NCI-H2081 (cell line): ENCODE measurements at places on chromosomes 11 and 22.
A peak's percentile ranks its signal among the peaks of the same experiment; 100 is the strongest.

DNA sequence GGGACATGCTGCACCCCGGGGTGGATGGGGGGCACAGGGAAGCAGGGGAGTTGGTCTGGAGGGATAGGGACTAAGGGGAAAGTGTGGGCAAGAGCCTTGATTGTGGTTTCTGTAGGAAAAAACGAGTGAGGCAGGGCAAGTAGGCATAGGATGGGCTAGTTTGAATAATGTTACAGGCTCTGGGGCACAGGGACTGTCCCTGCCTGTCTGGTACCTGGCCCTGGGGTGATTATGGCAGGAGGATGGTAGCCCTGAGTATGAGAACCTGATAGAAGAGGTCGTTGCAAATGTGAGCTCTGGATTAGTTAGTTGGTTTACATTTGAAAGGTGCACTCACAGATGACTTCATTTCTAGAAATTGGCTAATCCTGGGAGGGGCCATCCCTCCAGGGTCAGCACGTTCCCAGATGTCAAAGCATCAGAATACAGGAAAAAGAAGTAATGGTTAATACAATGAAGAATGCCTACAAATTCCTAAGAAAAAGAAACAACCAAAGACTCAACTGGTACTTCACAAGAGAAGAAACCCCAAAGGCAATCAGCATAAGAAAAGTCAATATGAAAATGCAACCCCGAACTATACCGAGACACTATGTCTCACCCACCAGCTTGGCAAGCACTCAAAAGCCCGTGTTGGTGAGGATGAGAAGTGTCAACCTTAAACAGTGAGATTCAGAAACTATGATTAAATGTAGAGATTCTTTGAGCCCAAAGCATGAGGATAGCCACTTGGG, 11.3 kb upstream of the SMIM38 start:
- no peak for DNase-seq

DNA sequence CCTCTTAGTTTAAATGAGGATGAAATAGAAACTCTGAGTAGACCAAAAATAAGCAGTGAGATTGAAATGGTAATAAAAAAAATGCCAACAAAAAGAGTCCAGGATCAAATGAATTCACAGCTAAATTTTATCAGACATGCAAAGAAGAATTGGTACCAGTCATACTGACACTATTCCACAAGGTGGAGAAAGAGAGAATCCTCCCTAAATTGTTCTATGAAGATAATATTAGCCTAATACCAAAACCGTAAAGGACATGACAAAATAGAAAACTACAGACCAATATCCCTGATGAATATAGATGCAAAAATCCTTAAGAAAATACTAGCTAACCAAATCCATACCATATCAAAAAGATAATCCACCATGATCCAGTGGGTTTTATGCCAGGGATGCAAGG, 169.8 kb upstream of the CHORDC1 start:
- DNase-seq = no peak

GRCh38 chr11:1842149-1843097, 3.6 kb downstream of the TNNI2 start:
- DNase-seq = no peak

DNA sequence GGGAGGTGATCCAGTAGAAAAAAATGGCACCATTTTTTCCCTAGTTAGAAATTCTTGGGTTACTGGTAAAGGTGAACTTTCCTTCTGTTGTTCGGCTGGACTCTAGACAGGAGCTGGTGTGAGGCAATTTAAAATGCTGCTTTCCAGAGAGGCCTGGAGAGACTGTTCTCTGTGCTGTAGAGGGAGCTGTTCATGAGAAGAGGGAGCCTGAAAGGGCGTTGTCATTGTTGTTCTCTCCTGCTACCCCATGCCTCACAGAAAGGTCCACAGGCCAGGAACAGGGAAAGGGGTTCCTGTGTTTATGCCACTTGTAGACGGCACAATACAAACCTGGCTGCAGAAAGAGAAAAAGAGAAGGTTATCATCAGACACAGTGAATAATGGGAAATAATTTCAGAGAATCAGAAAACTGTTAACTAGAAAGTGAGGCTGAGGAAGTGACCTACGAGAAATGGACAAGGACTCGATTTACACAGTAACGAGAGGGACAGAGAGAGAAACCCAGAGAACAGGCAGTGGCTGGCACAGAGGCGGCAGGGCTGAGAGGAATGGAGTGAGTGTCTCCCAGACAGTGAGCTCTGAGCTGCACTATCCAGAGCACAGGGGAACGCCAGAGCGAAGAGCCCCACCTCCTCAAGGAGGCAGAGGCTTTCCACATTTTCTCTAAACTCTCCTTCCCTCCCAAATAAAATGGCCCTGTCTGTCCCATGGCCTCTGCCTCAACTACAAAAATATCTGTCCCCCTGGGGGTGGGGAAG, 109.2 kb downstream of the RRM1 start:
- no peak for DNase-seq

DNA sequence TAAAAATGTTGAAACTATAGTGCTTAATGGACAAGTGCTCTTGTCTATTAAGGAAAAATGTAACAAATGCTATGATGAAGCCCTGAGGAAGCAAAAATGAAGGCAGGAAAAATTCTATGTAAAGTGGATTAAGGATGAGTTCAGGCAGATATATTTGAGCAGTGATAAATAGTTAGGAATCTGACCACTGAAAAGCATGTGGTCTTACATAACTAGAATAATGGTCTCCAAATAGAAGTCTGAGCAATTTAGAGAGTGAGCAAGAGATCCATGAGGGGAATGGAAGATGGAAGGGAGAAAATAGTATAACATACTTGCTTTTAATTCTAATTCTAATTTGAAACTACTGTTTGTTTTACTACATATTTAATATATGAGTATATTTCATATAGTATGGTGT, 510.6 kb upstream of the ARHGAP42 start:
- DNase-seq = no peak

DNA sequence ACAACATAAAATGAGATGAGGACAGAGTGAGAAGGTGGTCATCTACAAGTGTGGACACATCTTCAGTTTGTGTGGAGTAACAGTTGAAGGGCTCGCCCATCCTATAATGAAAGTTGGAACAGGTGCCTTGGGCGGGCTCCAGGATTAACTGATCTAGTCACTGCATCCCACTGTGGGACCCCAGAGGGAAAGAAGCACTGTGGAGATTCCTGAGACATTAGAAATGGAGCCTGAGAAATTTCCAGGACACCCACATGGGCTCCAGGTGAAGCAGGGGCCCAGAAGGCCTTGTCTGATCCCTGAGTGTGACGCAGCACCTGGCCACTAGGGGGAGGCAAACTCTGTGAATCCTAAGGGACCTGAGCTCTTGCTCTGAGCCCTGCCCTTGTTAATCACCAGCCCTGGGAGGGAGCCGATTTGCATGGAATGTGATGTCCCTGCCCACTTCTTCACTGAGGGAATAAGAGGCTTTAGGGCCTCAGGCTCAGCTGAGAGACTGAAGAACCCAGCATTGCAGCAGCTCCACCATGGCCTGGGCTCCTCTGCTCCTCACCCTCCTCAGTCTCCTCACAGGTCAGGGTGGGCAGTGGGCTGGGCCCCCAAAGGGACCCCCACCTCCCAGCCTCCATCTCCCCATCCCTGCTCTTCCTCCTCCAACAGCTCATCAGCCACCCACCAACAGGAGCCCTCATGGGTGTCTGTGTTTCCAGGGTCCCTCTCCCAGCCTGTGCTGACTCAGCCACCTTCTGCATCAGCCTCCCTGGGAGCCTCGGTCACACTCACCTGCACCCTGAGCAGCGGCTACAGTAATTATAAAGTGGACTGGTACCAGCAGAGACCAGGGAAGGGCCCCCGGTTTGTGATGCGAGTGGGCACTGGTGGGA, 98.4 kb downstream of the VPREB1 start:
- peak; percentile 46 for DNase-seq

DNA sequence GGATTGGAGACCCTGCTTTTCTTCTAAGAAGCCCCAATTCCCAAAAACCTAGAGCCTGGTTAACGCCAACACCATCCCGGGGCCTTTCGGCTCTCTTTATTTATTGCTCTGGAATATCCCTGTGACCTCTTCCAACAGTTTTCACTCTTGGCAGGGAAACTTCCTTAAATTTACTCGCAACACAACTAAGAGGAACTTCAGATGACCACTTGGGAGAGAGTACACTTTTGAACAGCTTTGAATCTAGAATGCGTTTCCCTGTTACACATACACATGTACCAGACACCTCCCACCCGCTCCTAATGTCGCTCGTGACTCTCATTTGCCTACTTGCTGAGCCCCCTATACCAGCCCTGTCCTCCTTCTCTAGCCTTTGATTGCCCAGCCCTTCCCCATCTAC, 19.4 kb downstream of the TUBA8 start:
- DNase-seq = no peak

GRCh38 chr11:130403271-130403804, 25.1 kb downstream of the ADAMTS8 start:
- DNase-seq = no peak

DNA sequence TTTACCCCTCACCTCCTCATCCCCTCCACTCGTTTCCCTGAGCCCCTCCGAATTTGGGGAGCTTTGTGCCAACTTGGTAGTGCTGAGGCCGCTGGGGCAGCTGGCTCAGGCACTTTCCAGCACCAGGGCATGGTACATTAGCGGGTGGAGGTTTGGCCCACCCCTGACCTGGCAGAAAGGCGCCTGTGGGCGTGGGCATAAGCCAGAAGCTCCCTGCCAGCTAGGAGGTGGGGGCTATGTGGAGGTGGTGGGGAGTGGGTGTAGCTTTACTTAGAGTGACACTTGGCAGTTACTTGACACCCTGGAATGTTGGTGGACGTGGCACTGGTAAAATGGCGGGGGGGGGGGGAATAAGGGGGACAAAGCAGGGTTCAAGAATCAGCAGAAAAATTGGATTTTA, 10.3 kb upstream of the IGF2 start:
- no peak for DNase-seq

DNA sequence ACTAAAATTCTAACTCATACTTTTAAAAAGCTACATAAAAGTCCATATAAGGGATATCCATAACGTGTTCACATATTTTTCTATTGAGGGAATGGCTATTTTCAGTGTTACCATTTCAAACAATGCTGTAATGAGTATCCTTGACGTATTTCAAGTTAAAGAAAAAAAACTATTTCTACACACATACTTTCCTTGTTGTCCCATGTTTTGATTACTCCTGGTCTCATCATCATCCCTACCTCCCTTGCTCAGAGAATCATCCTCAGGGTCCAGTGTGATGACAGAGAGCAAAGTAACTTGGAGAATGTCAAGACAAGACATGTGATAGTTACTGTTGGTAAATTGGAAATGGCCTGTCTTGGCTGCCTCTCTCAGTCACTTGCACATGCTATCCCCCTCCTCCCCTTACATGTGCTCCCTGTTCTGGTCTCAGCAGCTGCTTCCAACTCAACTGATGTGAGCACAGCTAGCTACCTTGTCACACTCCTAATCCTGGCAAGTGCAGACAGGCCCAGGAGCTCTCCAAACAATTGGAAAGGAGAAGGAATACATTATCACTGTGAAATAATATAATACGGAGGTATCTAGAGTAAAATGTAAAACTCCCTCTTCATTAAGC, 21.8 kb downstream of the NUMA1 start:
- DNase-seq = no peak

- peak; percentile 45 for DNase-seq
Measured at GRCh38 chr11:60169264-60169915, 13.5 kb downstream of the MS4A6A start.

- no peak for DNase-seq
Measured at GRCh38 chr22:43478621-43479300, 66.9 kb downstream of the MPPED1 start.

DNA sequence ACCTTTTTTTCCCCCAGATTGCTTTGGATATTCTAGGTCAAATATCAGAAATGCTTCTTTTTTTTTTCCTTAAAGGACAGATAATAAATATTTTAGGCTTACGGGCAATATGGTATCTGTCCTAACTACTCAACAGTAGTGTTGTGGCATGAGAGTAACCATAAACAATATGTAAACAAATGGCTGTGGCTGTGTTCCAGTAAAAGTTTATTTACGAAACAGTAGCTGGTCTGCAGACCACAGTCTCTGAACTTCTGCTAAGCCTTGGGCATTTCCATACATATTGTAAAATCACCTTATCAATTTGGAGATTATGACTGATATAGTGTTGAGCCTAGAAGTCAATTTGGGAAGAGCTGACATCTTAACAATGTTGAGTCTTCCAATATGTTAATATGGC, 139.0 kb upstream of the PITPNB start:
- no peak for DNase-seq

- DNase-seq = peak; percentile 7
Measured at GRCh38 chr11:14454861-14455632, 44.6 kb downstream of the COPB1 start.

DNA sequence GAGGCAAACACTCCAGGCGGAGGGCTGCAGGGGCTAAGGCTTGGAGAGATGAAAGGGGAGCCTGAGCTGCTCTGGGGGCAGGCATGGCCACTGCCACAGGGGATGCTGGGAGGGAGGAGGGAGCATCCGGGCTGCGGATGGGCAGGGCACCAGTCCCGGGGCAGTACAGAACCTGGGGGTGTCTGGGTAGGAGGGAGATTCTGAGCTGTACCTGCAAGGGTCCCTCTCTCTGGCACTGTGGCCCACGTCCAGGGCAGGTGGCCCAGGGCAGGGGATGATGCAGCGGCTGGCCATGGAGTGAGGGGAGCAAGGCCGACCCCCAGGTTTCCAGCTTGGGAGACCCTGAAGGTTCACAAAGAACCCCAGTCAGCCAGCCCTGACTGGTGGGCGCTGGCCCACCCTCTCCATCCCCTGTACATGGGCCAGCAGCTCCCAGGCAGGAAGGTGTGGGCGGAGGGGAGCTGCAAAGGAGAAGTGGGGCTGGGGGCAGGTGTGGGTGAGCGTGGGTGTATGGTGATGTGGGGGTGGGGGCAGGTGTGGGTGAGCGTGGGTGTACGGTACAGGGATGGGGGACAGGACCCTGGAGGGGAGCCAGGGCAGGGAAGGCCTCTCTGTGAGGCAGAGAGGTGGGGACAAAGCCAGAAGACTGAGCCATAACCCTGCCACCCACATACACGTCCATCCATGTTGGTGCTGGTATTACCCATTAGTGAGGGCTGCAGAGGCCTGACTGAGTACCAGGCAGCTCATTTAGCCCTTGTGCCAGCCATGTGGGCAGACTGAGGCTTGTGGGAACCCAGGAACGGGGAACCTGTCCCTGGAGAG, 2.2 kb upstream of the TNFRSF13C start:
- DNase-seq = no peak

- no peak for DNase-seq
Measured at GRCh38 chr11:110329445-110329844, 33.0 kb upstream of the RDX start.

- DNase-seq = no peak
Measured at GRCh38 chr11:120199613-120200012, 11.2 kb upstream of the OAF start.

- DNase-seq = no peak
Measured at GRCh38 chr11:47541070-47541469, 11.9 kb downstream of the CELF1 start.
